Activated CD4-positive, alpha-beta memory T cell treated with anti-CD3 and anti-CD28 coated beads for 36 hours (primary cell): ENCODE measurements at places on chromosomes 13 and 19.

DNA sequence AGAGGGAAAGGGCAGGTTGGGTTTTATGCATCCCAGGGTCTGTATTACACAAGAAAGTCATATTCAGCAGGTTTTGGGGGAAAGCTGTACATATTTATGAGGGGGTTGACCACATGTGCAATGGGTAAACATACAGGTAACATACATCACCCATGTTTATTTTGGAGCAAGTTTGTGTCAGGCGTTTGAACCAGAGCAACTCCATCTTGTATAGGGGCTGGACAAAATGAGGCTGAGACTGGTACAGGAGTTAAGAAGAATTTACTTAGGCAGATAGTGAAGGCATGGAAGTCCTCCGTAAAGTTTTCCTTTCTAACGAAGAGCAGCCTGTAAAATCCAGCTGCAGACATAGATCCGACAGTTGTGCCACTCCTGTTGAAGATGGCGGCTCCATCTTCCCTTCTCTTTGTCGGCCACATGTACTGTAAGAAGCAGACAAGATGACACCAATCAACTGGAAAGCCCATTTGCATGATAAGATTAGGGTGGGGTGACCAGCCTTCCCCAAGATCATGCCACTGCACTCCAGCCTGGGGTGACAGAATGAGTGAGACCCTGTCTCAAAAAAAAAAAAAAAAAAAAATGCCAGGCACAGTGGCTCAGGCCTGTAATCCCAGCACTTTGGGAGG lies 4.7 kb upstream of the NUDT19 start:
- no peak for DNase-seq

- DNase-seq, result no peak
Observed at GRCh38 chr13:53165261-53165660, 136.6 kb downstream of the OLFM4 start.

GRCh38 chr19:13668964-13669363 lies 95.4 kb upstream of the MRI1 start:
- DNase-seq, result no peak

- no peak for DNase-seq
Observed at GRCh38 chr19:18532168-18532890, 10.5 kb upstream of the ELL start.

- no peak for DNase-seq
Observed at GRCh38 chr13:104408733-104409132, 1342.5 kb upstream of the SLC10A2 start.

- DNase-seq, result no peak
Observed at GRCh38 chr13:99228737-99229691, 28.4 kb downstream of the UBAC2 start.

DNA sequence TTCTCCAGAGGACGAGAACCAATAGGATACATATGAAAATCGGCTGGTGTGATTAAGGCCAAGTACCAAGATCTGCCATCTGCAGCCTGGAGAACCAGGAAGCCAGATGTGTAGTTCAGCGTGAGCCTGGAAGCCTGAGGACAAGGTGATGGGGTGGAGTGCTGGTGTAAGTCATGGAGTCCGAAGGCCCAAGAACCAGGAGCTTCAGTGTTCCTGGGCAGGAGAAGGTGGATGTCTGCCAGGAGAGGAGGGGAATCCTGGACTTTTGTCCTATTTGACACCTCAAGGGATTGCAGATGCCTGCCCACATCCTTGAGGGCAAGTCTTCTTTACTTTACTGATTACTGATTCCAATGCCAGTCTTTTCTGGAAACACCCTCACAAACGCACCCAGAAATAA lies 71.5 kb downstream of the SPATA13 start:
- no peak for DNase-seq
